ENCODE measurements at places on chromosomes 7 and 10.

GRCh38 chr10:102770108-102770482 lies 26.3 kb downstream of the WBP1L start:
- no peak for DNase-seq

DNA sequence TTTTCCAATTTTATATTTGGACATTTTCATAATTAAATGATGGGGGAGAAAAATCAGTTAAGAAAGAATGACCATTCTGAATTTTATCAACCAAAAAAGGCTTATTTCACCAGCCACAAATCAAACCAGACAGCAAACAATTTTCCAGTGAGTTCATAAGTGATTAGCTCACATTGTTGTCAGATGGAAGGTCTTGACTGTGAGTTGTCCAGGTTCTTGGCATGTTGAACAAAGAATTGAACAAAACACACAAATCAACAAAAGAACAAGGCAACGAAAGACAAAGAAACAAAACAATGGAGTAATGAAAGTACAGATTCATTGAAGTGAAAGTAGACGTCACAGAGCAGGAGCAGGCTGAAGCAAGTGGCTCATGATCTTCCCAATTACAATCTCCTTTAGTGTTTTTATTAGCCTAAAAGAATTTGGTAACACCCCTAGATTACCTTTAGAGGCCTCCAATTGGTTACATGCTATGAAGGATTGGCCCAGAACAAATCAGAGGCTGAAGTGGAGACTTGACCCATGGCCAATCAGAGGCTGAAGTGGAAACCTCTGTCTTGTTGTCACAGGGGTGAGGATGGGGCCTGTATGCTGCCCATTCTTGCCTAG lies 248.7 kb downstream of the NEBL start:
- no peak for DNase-seq

GRCh38 chr7:51019191-51019844 lies 236.6 kb upstream of the GRB10 start:
- no peak for DNase-seq

- DNase-seq = no peak
Observed at GRCh38 chr7:139099172-139099947, 10.2 kb downstream of the ZC3HAV1 start.

GRCh38 chr10:6145166-6145987 lies 56.5 kb downstream of the RBM17 start:
- no peak for DNase-seq
